ENCODE measurements at places on chromosomes 3 and 15.

DNA sequence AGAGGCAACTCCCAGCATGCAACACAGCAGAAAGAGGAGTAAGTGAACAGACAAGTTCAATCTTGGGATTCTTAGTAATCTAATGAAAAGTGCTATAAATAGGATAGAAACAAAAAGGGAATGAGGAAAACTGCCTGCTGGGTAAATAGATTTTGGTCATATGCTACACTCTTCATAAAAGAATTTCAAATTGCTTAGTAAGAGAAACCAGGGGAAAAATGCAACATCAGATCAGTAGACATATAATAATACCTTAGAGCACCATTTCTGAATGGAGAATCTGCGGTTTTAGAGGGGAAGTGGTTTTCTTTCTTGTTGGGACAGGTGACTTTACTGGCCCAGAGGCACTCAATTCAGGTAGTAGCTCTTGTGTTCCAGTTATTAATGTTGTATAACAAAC, 13.4 kb upstream of the TBC1D5 start:
- H3K27me3 ChIP-seq = no peaks in the 10 kb centered on the region
- no peaks in the 10 kb centered on the region for H3K36me3 ChIP-seq
- H3K4me3 ChIP-seq = no peak overlapping the region
- no peak for DNase-seq

GRCh38 chr3:58101499-58102389, 93.5 kb downstream of the FLNB start:
- H3K27ac ChIP-seq = no peak overlapping the region
- H3K27me3 ChIP-seq = no peaks in the 10 kb centered on the region
- H3K36me3 ChIP-seq = peaks cover 77% of the 10 kb centered on the region
- no peaks in the 10 kb centered on the region for H3K4me1 ChIP-seq

- no peak overlapping the region for H3K4me3 ChIP-seq
- H3K27ac ChIP-seq = no peak overlapping the region
- H3K27me3 ChIP-seq = peaks cover 4% of the 10 kb centered on the region
- no peak for DNase-seq
- no peaks in the 10 kb centered on the region for H3K36me3 ChIP-seq
- no peaks in the 10 kb centered on the region for H3K4me1 ChIP-seq
These were observed 202.9 kb upstream of the UBE3A start for GRCh38 chr15:25641762-25642161.

GRCh38 chr15:88906130-88906529, 7.0 kb downstream of the MFGE8 start:
- H3K4me1 ChIP-seq = peaks cover 43% of the 10 kb centered on the region
- no peaks in the 10 kb centered on the region for H3K27me3 ChIP-seq
- H3K4me3 ChIP-seq = no peak overlapping the region
- no peak overlapping the region for H3K27ac ChIP-seq

GRCh38 chr15:99212406-99212805, 37.0 kb downstream of the TTC23 start:
- H3K4me1 ChIP-seq = no peaks in the 10 kb centered on the region
- H3K27ac ChIP-seq = no peak overlapping the region
- no peaks in the 10 kb centered on the region for H3K27me3 ChIP-seq
- H3K4me3 ChIP-seq = no peak overlapping the region
- DNase-seq = no peak

GRCh38 chr15:32685576-32685975, 32.2 kb upstream of the GREM1 start:
- no peaks in the 10 kb centered on the region for H3K36me3 ChIP-seq
- no peak for DNase-seq
- H3K4me1 ChIP-seq = no peaks in the 10 kb centered on the region
- H3K27me3 ChIP-seq = no peaks in the 10 kb centered on the region
- no peak overlapping the region for H3K27ac ChIP-seq

GRCh38 chr3:66196633-66197032, 24.2 kb upstream of the SLC25A26 start:
- H3K4me3 ChIP-seq = no peak overlapping the region
- peaks cover 4% of the 10 kb centered on the region for H3K4me1 ChIP-seq
- H3K36me3 ChIP-seq = no peaks in the 10 kb centered on the region
- no peak for DNase-seq
- H3K27ac ChIP-seq = no peak overlapping the region

- H3K4me3 ChIP-seq = no peak overlapping the region
- H3K36me3 ChIP-seq = no peaks in the 10 kb centered on the region
- H3K27ac ChIP-seq = no peak overlapping the region
- no peaks in the 10 kb centered on the region for H3K27me3 ChIP-seq
These were observed 10.5 kb downstream of the DLEC1 start for GRCh38 chr3:38049358-38050126.

GRCh38 chr15:90407871-90408317, 19.9 kb downstream of the IQGAP1 start:
- H3K4me1 ChIP-seq = peaks cover 24% of the 10 kb centered on the region
- no peak for DNase-seq
- H3K36me3 ChIP-seq = no peaks in the 10 kb centered on the region
- no peak overlapping the region for H3K27ac ChIP-seq

DNA sequence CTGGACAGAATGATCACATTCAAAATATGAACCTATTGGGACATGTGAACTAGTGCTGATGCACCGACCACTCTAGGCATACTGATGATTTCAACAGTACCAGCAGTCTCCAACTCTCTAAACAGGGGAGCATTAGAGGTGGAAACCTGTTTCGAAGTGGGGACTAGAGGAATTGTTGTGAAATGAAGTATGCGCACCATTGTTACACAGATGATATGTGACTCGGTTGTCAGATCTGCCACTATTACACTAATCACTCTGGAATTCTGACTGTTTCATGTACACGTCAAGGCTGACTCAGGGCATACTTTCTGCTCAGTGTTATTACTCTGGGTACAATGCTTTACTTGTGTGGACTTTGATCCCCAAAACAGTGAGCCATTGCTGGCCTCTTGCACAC, 198.2 kb upstream of the UBE2E2 start:
- H3K4me3 ChIP-seq = no peak overlapping the region
- no peaks in the 10 kb centered on the region for H3K27me3 ChIP-seq
- H3K4me1 ChIP-seq = no peaks in the 10 kb centered on the region
- DNase-seq = no peak
- no peaks in the 10 kb centered on the region for H3K36me3 ChIP-seq
- H3K27ac ChIP-seq = no peak overlapping the region

DNA sequence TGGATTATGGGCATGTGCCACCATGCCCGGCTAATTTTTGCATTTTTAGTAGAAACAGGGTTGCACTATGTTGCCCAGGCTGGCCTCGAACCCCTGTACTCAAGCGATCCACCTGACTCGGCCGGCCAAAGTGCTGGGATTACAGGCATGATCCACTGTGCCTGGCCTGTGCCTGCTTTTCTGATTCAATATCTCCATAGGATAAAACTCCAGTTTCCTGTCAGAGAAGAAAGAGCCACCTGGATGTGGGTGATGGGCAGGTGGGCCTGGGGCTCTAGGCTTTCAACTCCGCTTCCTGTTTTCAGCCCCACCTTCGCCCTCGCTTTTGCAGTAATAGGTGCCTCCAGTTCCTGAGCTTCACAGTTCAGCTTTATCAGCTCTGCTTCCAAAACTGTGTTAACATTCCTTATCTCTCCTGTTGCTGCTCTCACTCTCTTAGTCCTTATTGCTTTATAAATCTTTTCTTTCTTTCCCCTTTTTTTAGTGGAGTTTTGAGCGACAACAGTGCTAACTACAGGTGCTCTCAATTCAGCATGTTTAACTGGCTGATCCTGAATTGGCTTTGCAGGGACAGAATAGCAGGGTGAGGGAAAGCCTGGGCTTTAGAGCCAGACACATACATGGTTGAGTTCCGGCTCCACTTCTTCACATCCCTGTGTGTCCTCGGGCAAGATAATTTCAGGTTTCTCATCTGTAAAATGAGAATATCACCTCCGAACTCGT, 21.1 kb upstream of the PDE8A start:
- H3K4me3 ChIP-seq = no peak overlapping the region
- no peak for DNase-seq
- no peaks in the 10 kb centered on the region for H3K36me3 ChIP-seq
- H3K27me3 ChIP-seq = no peaks in the 10 kb centered on the region
- no peak overlapping the region for H3K27ac ChIP-seq

- no peaks in the 10 kb centered on the region for H3K36me3 ChIP-seq
- H3K4me1 ChIP-seq = no peaks in the 10 kb centered on the region
- no peak overlapping the region for H3K4me3 ChIP-seq
- no peak overlapping the region for H3K27ac ChIP-seq
- no peaks in the 10 kb centered on the region for H3K27me3 ChIP-seq
These were observed 87.5 kb upstream of the PRR20G start for GRCh38 chr3:127375151-127375930.

GRCh38 chr3:142274908-142275307, 49.5 kb upstream of the GK5 start:
- no peaks in the 10 kb centered on the region for H3K36me3 ChIP-seq
- H3K27me3 ChIP-seq = no peaks in the 10 kb centered on the region
- no peak overlapping the region for H3K27ac ChIP-seq
- no peak overlapping the region for H3K4me3 ChIP-seq
- H3K4me1 ChIP-seq = peaks cover 18% of the 10 kb centered on the region

- no peaks in the 10 kb centered on the region for H3K27me3 ChIP-seq
- no peak overlapping the region for H3K4me3 ChIP-seq
- no peak overlapping the region for H3K27ac ChIP-seq
- DNase-seq = no peak
These were observed 18.6 kb downstream of the FAM174B start for GRCh38 chr15:92636908-92637481.

GRCh38 chr3:132628157-132628556, 31.1 kb downstream of the ACKR4 start:
- no peak overlapping the region for H3K27ac ChIP-seq
- no peaks in the 10 kb centered on the region for H3K27me3 ChIP-seq
- no peaks in the 10 kb centered on the region for H3K4me1 ChIP-seq
- no peak for DNase-seq
- no peak overlapping the region for H3K4me3 ChIP-seq
- H3K36me3 ChIP-seq = peaks cover 26% of the 10 kb centered on the region

- H3K4me3 ChIP-seq = no peak overlapping the region
- H3K36me3 ChIP-seq = no peaks in the 10 kb centered on the region
- DNase-seq = no peak
- no peak overlapping the region for H3K27ac ChIP-seq
These were observed 6.0 kb upstream of the ACAD9 start for GRCh38 chr3:128873244-128874022.

- no peak for DNase-seq
- H3K36me3 ChIP-seq = no peaks in the 10 kb centered on the region
- no peak overlapping the region for H3K4me3 ChIP-seq
- H3K27me3 ChIP-seq = no peaks in the 10 kb centered on the region
- no peaks in the 10 kb centered on the region for H3K4me1 ChIP-seq
These were observed 238.8 kb downstream of the CDIN1 start for GRCh38 chr15:36818260-36818659.

- H3K4me1 ChIP-seq = no peaks in the 10 kb centered on the region
- H3K27ac ChIP-seq = no peak overlapping the region
- no peak overlapping the region for H3K4me3 ChIP-seq
- H3K27me3 ChIP-seq = no peaks in the 10 kb centered on the region
These were observed 372.7 kb downstream of the ROBO2 start for GRCh38 chr3:77412584-77412983.

GRCh38 chr3:128521715-128522114, 28.7 kb upstream of the GATA2 start:
- H3K4me3 ChIP-seq = no peak overlapping the region
- H3K27me3 ChIP-seq = peaks cover 13% of the 10 kb centered on the region
- no peaks in the 10 kb centered on the region for H3K4me1 ChIP-seq
- DNase-seq = no peak

GRCh38 chr3:130715616-130716015, 31.0 kb downstream of the PIK3R4 start:
- peaks cover 37% of the 10 kb centered on the region for H3K36me3 ChIP-seq
- no peak for DNase-seq
- no peaks in the 10 kb centered on the region for H3K4me1 ChIP-seq
- H3K27ac ChIP-seq = no peak overlapping the region
- H3K4me3 ChIP-seq = no peak overlapping the region
- H3K27me3 ChIP-seq = no peaks in the 10 kb centered on the region

DNA sequence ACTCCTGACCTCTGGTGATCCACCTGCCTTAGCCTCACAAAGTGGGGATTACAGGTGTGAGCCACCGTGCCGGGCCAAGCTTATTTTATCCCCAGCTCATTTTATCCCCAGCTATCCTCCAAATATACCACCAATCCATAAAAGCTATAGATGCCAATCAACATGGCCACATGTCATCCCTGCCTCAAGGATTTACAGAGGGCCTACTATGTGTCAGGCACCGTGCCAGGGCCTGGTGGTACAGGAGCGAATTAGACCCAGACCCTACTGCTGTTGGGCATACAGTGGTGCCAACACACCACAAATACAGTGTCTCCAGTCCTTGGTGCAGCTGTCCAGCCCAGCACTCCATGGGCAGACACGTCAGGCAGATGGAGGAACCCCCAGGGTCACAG, 73.4 kb downstream of the SCN5A start:
- H3K36me3 ChIP-seq = no peaks in the 10 kb centered on the region
- peaks cover 3% of the 10 kb centered on the region for H3K27me3 ChIP-seq
- no peaks in the 10 kb centered on the region for H3K4me1 ChIP-seq
- H3K27ac ChIP-seq = no peak overlapping the region

DNA sequence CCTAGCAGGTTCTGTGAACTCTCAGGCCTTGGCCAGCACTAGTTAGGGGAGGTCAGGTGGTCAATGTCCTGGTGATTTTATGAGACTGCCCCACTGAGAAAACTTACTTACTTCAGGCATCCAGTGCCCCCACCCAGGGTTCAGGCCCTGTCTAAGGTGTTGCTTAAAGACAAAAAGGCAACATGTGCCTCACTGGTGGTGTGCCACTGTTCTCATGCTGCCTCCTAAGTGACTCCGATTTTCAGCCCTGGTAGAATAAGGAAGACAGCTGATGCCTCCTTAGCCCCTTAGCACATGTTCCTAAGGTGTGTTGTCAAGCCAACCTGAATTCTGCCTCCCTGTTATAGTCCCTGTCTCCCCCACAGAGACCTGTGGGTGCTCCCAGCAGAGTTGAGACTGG, 5.3 kb downstream of the RBM15B start:
- peaks cover 90% of the 10 kb centered on the region for H3K36me3 ChIP-seq
- no peak overlapping the region for H3K4me3 ChIP-seq
- no peak for DNase-seq
- H3K4me1 ChIP-seq = peaks cover 59% of the 10 kb centered on the region
- no peak overlapping the region for H3K27ac ChIP-seq

GRCh38 chr3:25572919-25573385, 91.8 kb downstream of the TOP2B start:
- no peak overlapping the region for H3K27ac ChIP-seq
- H3K36me3 ChIP-seq = no peaks in the 10 kb centered on the region
- no peaks in the 10 kb centered on the region for H3K27me3 ChIP-seq
- H3K4me1 ChIP-seq = no peaks in the 10 kb centered on the region
- DNase-seq = no peak

- no peak overlapping the region for H3K4me3 ChIP-seq
- H3K4me1 ChIP-seq = no peaks in the 10 kb centered on the region
- no peak for DNase-seq
- H3K27me3 ChIP-seq = no peaks in the 10 kb centered on the region
- H3K36me3 ChIP-seq = no peaks in the 10 kb centered on the region
These were observed 46.3 kb downstream of the GABRG3 start for GRCh38 chr15:27017168-27017809.

DNA sequence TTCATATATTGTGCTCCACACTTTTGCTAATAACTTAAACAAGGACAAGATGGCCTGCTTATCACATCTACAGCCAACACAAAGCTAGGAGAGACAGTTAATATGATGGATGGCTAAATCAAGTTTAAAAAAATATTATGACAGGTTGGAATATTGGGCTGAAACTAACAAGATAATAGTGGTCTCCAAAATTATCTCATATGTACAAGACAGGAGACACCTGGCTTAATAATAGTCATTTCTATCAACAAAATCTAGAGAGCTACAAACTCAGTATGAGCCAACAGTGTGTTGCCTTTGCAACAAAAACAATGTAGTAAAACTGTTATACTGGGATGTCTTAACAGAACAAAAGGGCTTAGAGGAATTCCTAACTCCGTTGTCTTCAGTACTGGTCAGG, 317.1 kb upstream of the COL8A1 start:
- no peak for DNase-seq
- H3K27me3 ChIP-seq = no peaks in the 10 kb centered on the region
- no peaks in the 10 kb centered on the region for H3K36me3 ChIP-seq
- no peak overlapping the region for H3K4me3 ChIP-seq
- no peak overlapping the region for H3K27ac ChIP-seq
